ENCODE measurements at places on chromosomes 5 and 9.

GRCh38 chr5:15354021-15354420 lies 146.0 kb upstream of the FBXL7 start:
- no peak for DNase-seq

GRCh38 chr9:14258660-14259239 lies 55.2 kb downstream of the NFIB start:
- DNase-seq = no peak

GRCh38 chr9:23322392-23322791 lies 503.6 kb downstream of the ELAVL2 start:
- no peak for DNase-seq

DNA sequence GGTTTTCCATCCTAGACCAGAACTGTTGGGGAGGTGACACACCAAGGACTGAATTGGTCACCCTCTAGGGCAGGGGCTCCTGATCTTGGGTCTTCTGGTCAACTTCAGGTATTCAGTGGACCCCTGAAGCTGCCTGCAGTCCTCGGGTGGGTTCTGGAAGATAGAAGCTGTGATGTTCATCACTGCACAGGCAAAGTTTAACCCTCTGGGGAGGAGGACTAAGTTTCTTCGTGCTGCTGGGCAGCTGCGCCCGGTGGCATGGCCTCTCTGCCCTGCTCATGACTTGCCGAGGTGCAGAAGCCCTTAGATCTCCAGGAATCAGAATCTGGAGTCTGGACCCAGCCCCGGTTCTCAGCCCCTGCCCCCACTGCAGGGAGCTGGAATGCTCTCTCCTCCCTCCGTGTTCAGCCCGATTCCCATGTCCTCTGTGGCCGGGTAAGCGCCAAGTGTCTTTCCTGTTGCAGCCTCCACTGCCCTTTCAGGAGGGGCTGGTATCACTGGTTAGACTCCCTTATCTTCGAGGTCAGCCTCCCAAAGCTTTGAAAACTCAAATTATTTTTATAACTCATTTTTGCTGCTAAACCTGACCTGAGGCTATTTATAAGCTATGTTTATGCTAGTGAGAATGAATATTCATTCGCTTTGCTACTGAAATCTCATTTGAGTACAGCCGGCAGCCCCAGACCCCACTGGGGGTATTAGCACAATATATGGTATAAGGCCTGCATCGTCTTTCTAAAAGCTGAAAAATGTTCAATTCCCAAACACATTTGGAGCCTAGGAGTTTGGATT lies 1.7 kb downstream of the LAMC3 start:
- no peak for DNase-seq

DNA sequence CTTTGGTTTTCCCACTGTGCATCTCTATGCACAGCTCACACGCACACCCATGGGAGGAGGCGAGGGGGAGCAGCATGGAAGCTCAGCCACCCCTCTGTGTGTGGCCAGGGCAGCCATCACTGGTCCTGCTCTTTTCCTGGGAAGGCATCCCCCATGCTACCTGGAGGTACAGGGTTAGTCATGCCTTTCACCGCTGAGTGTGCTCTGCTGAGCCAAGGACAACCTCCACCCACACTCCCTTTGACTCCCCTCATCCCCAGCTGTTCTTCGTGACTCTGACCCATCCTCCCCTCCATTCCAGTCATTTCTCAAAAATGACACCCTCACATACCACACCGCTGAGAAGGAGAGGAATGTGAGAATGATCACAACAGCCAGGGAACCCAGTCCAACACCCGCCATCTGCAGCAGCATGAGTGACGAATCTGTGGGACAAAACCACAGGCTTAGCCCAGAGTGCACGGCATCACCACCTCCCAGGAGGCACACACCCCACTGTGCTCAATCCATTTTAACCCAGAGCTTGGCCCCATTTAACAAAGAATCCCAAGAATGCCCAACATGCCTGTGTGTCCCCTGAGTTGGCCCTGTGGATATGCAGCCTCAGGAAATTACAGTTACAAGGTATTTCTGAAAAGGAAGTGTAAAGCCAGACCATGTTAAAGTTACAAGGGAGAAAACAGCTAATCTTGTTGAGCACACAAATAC lies 133.4 kb downstream of the SUSD1 start:
- DNase-seq = no peak
